ENCODE measurements at places on chromosomes 2 and 18.
A peak's percentile ranks its signal among the peaks of the same experiment; 100 is the strongest.

DNA sequence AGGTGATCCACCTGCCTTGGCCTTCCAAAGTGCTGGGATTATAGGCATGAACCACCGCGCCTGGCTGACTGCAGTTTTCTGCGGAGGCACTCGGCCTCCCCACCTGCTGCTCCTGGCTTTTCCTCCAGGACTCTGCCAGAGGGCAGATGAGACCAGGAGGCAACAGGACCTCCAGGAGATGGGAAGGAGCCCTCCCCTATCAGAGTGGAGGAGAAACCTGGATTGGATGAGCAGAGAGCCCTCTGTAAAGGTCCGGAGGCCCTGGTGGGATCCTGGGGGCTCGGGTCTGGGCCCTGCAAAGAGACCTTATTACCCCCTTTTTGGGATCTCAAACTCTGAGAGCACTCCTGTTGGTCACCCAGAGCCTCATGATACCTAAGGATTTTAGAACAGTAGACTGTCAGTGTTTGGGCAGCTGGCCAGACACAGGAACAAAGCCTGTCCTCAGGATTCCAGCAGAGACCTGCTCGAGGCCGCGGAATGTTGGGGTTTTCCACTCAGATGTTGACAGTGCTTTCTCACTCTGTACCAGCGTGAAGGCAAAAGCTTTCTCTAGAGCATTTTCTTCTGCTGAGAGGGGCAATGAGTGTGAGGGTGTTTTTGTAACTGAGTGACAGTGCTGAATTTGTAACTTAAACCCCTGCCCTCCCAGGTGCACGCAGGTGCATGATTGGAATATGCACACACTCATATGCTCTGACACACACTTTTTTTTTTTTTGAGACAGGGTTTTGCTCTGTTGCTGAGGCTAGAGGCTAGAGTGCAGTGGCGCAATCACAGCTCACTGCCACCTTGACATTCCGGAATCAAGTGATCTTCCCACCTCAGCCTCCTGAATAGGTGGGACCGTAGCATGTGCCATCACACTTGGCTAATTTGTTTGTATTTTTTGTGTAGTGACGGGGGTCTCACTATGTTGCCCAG is 48.4 kb downstream of the NPPC start:
- DNase-seq: no peak

DNA sequence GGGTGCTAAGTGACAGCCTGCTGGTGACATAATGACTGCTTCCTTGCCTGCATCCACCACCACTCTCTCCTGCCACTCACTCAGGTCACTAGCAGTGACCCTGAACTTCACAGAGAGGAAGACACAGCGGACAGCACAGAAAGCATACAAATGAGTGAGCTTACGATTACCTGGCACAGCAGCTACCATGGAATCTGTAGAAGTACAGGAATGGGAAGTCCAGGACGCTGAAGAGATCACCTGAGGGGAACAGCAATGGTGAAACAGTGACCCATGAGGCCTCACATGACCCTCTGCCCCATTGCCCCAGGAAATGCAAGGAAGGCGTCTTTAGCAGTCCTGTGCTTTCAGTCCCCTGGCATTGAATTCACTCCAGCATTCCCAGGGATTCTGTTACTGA is 96.7 kb upstream of the RIOK3 start:
- no peak for DNase-seq

- DNase-seq: no peak
Observed at GRCh38 chr18:67104700-67105284, 411.7 kb downstream of the DSEL start.

- peak; percentile 93 for DNase-seq
Observed at GRCh38 chr2:85737481-85737880, 16.3 kb upstream of the ATOH8 start.

- no peak for DNase-seq
Observed at GRCh38 chr2:131006561-131006960, 86.7 kb downstream of the FAM168B start.

DNA sequence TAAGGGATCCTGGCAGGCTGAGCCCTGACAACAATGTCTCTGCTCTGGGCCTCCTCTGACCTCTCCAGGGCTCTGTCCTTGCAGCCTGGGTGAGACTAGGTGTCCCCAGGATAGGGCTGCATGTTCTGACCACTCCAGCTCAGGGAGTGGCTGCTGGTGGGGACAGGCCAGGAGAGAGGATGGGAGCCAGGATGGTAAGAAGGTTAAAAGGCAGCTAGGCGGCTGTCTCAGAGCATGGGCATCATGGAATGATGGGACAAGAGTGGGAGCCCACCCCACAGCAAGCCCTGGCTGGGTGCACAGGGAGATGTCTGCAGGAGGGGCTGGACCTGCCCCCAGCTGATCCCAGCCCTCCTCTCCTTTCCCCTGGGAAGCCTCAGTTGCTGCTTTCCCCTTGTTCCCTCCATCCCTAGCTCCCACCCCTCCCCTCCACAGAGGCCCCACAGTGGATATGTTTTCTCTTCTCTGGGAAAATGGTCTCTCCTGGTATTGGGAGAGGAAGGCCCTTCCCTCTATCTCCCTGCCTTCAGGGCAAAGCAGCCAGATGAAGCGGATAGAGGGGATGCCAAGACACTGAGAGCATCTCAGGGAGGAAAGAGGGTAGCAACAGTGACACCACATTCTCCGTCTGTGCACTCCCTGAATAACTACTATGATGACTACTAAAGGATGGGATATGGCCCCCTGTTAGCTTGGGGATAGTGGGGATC is 334.3 kb downstream of the DYSF start:
- no peak for DNase-seq

GRCh38 chr18:57655740-57656139 is 34.1 kb upstream of the NARS1 start:
- DNase-seq: no peak

DNA sequence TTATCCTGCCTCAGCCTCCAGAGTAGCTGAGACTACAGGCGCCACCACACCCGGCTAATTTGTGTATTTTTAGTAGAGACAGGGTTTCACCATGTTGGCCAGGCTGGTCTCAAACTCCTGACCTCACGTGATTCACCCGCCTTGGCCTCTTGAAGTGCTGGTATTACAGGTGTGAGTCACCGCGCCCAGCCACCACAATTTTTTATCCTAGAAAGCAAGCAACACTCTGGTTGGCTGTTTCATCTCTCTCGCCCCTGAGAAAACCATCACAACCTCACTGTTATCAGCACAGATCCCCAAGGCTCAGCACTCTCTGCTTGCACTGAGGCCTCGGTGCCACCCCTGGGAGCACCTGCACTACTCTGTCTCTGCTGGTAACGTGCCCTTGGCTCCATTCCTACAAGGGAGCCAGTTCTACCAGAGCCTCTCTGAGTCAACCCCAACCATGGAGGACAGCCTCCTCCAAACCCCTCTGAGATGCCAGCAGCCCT is 134.8 kb upstream of the AGAP1 start:
- DNase-seq: no peak

DNA sequence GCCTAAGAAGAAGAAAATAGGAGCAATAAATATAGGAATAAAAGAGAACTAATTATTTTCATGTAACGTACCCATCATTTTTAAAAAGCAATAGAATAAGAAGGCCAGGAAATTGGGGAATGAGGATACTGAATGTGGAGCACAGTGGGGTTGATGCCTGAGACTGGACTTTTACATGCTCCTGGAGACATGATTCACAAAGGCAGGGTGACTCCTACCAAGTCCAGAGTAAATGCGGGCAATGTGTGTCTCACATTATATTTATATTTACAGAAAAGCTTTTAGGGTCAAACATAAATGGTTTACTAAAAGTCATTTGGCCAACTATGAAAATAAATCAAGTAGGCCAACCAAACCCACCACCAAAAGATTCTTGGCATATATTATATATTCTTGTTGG is 87.9 kb upstream of the COL5A2 start:
- no peak for DNase-seq

DNA sequence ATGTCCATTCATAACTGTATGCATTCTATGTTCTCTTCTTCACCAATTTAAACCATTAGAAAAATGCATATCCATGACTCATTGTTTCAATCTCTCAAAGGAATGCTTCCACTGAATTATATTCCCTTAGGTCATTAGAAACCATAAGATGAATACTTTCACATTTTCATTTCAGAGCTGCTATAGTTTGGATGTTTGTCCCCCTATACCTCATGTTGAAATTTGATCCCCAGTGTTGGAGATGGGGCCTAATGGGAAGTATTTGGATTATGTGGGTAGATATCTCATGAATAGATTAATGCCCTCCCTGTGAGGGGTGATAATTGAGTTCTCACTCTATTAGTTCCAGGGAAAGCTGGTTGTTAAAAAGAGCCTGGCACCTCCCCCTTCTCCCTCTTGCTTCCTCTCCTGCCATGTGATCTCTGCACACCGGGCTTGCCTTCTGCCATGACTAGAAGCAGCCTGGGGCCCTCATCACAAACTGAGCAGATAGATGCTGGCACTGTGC is 35.7 kb downstream of the THUMPD2 start:
- DNase-seq: no peak

DNA sequence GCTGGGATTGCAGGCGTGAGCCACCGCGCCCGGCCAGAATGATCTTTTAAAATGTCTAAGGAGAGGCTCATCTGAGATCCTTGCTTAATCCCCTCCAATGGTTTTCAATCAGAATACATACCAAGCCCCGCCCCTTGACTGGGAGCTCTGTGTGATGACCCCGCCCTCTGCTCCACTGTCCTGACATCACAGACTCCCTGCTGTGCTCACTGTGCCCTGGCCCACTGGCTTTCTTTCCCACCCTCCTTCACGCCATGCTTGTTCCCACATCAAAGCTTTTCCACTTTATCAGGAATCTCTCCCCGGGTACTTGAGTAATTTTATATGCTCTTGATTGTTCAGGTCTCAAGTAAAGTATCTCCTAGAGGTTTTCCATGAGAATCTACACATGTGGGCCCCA is 762.3 kb upstream of the ID2 start:
- DNase-seq: no peak

GRCh38 chr2:9644603-9645002 is 13.8 kb upstream of the YWHAQ start:
- no peak for DNase-seq

GRCh38 chr2:239736358-239737143 is 288.6 kb downstream of the NDUFA10 start:
- no peak for DNase-seq

DNA sequence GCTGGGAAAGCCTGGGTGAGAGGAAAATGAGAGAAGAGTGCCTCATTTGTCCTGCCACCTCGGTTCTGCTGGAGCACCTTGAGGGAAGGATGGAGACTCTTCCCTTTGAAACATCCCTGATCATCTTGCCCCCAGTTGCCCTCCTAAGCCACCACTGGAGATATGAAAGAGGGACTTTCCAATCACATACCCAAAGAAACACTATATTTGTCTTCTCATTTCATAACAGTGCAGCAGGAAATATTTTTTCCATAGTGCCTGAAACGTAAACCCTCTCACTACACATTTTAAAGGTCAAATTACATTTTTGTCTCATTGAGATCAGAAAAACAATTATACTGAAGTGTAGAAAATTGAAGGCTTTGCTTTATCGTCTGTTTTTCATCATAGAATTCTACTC is 63.3 kb downstream of the KCTD18 start:
- no peak for DNase-seq

DNA sequence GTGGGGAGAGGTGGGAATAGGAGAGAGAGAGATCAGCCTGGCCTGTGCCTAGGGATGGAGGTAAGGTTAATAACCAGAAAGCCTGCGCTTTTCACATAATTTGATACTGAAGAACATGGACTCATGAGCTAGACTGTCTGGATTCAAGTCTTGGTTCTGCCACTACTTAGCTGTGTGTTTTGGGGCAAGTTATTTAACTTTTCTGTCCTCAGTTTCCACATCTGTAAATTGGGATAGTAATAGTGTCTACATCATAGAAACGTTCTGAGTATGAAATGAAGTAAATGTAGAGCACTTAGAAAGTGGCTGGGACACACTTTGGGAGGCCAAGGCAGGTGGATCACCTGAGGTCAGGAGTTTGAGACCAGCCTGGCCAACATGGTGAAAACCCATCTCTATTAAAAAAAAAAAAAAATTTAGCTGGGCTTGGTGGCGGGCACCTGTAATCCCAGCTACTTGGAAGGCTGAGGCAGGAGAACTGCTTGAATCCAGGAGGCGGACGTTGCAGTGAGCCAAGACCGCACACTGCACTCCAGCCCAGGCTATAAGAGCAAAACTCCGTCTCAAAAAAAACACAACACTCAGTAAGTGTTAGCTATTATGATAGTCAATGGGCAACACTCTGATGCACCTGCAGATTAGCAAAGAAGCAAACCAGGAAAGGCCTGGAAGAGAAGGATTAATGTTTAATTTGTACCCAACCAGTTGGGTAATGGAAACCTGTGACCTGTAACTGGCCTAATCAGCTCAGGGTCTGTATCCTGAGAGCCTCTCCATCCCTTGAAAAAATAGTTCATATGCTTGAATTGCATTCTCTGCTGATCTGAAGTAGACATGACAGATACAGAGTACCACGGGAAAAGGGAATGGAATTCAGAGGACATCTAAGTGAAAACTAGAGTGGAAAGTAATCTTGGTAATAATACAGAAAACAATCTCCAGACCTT is 6.8 kb downstream of the GALM start:
- no peak for DNase-seq

- no peak for DNase-seq
Observed at GRCh38 chr2:20130160-20130560, 78.7 kb upstream of the LAPTM4A start.
